Thyroid gland (tissue), 4 donors: ENCODE measurements at places on chromosomes 6 and 20. TPM values are rescaled to one million over a fixed set of nuclear protein-coding genes. Genes with fewer than 3 reads are reported as not detected.

Gene SPATS1
- not detected for total RNA-seq

Gene KIAA1755
- 1.0 TPM for total RNA-seq

Gene VTA1
- 54.5 TPM for total RNA-seq

Gene LZTS3
- total RNA-seq = 38.5 TPM

Gene MRAP2
- total RNA-seq = 0.50 TPM

Gene MUCL3
- not detected for total RNA-seq

Gene HLA-DRA
- total RNA-seq = 89.9 TPM

Gene SOBP
- total RNA-seq = 21.4 TPM

Gene TGM3
- total RNA-seq = not detected

Gene C6orf163
- 4.3 TPM for total RNA-seq

Gene PRSS16
- total RNA-seq = 14.2 TPM
